Endothelial cell of umbilical vein (primary cell): ENCODE measurements at places on chromosomes 2 and 18.
A peak's percentile ranks its signal among the peaks of the same experiment; 100 is the strongest.

- no peak for DNase-seq
These were observed 44.9 kb downstream of the HDLBP start for GRCh38 chr2:241270531-241270930.

DNA sequence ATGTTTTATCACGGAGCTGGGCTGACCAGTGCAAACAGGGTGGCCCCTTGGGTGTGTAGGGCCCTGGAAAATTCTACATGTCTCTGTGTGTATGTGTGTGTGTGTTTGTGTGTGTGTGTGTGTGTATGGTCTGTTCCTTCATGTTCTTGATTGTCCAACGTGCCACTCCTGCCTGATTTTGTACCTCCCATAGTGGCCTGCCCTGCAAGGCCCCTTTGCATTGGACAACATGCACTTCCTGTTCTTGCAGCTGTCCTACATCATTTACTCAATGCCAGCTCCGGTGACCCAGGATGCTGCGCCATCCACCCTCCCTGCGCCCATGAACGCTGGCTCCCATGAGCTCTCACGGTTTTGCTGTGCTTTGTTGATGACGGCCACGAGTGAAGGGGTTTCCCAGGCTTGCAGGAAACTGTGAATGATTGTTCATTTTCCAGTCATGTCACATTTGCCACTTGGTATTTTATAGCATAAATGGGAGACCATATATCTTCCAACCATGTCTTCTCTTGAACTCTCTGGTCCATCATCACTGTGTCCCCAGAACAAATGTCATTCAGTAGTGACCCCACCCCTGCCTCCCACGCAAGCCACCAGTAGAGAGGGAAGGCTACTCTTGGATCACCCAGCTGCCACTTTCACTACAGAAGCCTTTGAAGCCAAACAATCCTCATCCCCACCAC, 69.7 kb upstream of the NCK2 start:
- DNase-seq = no peak

- DNase-seq = peak; percentile 55
These were observed 75.5 kb upstream of the LPIN2 start for GRCh38 chr18:3088449-3088848.

- no peak for DNase-seq
These were observed 62.6 kb upstream of the ZNF397 start for GRCh38 chr18:35178260-35178659.

DNA sequence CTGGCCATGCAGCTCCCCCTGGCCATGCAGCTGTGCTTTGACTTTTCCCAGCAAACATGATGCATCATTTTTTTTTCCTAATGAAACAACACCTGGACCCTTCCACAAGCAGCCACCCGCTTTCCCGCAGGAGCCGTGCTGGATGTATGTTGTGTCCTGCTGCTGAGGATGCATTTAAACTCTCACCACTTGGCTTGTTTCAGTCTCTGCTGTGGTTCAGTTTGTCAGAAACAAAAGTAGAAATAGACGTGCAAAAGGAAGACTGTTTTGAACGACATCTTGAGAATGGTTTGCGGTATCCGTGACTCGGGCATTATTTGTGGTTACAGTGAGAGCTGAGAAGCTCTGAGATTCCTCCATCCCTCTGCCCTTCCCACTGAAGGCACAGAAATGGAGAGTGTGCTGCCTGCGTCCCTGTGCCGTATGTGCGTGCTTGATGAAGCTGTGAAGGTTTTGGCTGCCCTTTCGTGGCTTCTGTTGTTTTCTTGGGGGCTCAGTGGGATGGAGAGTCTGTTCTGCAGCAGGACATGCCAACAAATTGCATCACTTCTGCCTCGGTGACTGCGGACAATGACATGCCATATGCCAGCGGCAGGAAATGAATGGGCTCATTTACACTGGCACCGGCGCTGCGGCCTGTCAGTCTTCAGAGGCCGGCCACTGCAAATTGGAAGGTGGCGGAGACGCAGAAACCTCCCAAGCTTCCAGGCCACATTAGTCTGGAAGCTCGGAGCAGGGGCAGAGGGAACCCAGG, 417.7 kb upstream of the SALL3 start:
- no peak for DNase-seq

GRCh38 chr2:54073796-54074195, 41.6 kb upstream of the ACYP2 start:
- DNase-seq = peak; percentile 18

DNA sequence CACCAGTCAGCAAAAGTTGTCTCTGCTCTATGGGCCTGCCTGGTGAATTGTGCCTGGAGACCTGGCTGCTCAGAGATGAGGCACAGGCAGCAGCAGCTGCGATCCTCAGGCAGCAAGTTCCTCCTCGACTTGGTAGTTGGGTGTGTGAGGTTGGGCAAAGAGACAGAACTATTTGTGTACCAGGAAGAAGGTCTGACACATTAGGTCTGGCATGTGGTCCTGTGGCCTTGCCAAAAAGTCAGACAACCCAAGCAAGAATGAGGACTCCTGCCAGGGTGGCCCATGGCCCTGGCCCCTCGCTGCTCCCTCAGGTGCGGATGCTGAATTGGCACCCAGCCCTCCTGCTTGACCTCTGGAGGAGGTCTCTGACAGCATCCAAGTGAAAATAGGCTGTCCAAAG, 192.7 kb downstream of the DYSF start:
- DNase-seq = no peak

DNA sequence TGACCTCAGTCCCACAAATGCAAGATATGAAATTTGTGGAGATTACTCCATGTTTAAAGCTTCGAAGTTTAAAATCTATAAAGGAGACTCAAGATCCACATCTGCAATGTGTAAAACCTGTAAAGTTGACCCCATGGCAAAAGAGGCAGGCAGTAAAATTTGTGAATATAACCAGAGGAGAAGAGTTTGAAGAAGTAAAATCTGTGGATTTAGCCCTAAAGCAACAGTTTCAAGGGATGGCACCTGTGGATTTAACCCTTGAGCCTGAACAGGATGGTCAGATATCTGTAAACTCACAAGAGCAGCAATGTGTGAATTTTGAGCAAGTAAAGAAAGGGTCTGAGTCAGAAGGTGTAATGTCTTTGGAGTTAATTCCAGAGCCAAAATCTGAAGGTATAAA, 11.2 kb upstream of the ZNF512 start:
- no peak for DNase-seq

DNA sequence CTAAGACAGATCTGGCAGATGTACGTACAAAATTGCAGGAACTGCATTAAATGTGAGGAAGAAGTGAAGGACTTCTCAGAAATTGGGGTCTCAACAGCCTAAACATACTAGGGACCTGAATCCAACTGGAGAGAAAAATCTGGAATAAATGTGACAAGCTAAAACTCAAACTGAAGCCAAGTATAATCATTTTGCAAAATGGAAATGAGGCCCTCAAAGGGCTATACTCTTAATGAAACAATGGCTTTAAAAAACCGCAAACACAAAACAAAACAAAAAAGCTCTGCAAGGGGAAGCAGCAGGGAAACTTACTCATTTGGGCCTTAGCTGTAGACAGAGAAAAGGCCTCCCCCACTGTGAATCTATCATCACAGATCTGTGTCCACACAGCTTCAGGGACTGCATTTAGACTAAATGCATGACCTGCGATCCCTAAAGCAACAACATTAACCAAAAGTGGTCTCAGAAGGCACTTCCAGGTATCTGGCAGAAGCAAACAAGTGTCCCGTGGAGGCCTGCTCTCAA, 63.2 kb downstream of the CCBE1 start:
- no peak for DNase-seq

DNA sequence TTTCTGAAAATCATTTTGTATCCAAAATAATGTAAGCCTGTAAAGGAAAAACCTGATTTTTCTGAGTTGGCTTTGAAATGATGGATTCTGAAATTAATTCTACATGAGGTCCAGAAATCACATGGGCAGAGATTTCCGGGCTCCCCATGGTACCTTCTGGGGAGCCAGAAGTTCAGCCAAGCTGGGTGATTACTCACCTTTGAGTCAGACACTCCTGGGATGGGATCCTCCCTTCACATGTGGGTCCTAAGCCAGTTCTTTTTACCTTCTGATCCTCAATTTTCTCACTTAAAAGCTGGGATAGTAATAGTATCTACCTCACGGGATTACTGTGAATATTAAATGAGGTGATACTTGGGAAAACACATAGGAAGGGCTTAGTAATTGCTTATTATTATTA, 179.8 kb upstream of the EPAS1 start:
- DNase-seq = peak; percentile 52

- no peak for DNase-seq
These were observed 8.0 kb upstream of the STAM2 start for GRCh38 chr2:152183401-152184073.
